ENCODE measurements at places on chromosomes 2 and 18.

GRCh38 chr2:230865307-230865765, 594 bp downstream of the ITM2C start:
- DNase-seq: no peak

DNA sequence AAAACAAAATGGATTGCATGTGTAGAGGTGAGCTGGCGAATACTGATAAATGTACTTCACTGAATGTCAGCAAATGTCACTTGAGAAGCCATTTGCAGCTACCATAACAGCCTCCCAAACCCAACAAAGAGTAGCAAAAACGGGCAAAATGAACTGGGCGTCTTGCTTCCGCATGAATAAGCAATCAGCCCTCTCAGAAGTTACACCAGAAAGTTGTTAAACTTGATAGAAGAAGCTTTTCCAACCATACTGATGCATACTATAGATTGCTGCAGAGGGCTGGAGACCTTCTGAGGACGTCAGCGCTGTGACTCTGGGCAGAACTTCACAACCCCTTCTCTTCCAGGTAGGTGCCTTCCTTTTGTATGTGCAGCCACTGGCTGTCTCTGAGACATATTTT, 18.7 kb upstream of the SIX3 start:
- DNase-seq: no peak

GRCh38 chr18:51712821-51713220, 515.3 kb upstream of the MEX3C start:
- no peak for DNase-seq

- no peak for DNase-seq
Observed at GRCh38 chr2:132407784-132408183, 8.8 kb upstream of the GPR39 start.

Data from stimulated activated CD4-positive, alpha-beta T cell treated with anti-CD3 and anti-CD28 coated beads, TNF-alpha, amount 100 ng/mL, for 1 hour (primary cell).